Stimulated activated CD8-positive, alpha-beta memory T cell treated with anti-CD3 and anti-CD28 coated beads, Interleukin-7, amount 100 ng/mL, for 4 hours (primary cell): ENCODE measurements at places on chromosomes 7 and 10.

GRCh38 chr10:132303361-132304115 is 4.2 kb downstream of the STK32C start:
- DNase-seq: no peak

GRCh38 chr7:129739427-129739826 is 127.9 kb downstream of the NRF1 start:
- no peak for DNase-seq

DNA sequence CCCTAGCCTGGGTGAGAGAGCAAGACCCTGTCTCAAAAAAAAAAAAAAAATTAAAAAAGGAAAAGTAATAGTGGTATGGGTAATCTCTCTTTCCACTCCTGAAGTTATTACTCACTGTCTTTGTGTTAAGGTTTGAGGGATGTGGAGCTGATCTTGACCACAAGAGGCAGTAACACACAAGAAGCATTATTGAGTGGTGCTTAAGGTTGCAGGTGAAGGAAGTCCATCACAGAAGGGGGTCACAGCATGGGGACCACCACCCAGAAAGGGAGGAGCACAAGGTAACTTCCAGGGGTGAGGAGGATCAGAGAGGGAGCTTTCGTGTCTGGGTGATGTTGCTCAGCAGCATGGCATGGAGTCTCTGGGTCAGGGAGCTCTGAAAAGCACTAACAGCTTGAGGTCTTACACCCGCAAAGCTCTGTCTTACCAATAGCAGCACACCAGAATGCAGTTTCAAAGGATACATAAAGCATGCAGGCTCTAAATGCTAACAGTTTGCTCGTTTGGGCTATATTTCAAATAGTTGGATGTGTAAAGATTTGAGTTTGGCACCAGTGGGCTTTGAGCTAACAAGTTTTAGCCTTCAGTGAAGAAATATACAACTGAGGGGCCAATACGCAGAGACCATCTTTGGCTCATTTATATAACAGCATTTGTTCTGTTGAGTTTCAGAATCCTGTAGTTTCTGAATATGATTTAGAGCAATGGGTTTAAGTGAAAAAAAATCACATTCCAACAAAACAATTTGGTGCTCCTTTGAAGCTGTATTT is 100.4 kb upstream of the DNAJC1 start:
- DNase-seq: no peak

GRCh38 chr7:74441801-74442200 is 11.9 kb upstream of the GTF2IRD1 start:
- DNase-seq: no peak

DNA sequence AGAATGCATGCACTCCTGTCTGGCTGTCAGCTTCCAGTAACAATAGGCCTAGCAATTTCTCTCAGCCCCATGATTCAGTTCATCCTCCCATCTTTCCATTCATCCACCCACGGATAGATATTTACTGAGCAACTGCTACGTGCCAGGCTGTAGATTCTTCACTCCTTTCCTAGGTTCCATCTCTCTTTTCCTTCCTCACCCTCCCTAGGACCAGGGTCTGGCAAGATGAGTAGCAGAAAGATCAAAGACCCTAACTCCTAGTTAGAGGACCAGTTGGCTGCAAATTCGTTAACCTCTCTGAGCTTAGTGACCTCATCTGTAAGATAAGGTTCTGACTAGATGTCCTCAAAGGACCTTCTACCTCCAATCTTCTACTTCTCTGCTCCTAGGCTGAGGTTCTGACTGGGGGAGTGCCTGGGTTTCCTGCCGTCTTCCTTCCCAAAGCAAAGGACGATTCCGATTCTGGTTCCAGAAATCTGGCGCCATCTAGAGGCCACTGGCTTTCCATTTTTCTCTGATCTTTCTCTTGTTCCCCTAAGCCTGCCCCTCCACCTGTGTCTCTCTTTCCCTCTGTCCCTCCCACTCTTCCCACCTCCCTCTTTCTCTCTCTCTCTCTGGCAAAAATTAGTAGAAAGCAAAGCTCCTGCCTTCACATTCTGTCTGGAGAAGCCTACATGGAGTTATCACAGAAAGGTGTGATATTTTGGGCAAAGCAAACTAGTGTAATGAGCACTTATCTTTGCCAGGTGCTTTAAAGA is 26.2 kb downstream of the TBATA start:
- peak; percentile 42 for DNase-seq

- no peak for DNase-seq
Measured at GRCh38 chr10:72445851-72446250, 91.1 kb upstream of the DNAJB12 start.

GRCh38 chr7:105402221-105403095 is 13.7 kb upstream of the SRPK2 start:
- no peak for DNase-seq

DNA sequence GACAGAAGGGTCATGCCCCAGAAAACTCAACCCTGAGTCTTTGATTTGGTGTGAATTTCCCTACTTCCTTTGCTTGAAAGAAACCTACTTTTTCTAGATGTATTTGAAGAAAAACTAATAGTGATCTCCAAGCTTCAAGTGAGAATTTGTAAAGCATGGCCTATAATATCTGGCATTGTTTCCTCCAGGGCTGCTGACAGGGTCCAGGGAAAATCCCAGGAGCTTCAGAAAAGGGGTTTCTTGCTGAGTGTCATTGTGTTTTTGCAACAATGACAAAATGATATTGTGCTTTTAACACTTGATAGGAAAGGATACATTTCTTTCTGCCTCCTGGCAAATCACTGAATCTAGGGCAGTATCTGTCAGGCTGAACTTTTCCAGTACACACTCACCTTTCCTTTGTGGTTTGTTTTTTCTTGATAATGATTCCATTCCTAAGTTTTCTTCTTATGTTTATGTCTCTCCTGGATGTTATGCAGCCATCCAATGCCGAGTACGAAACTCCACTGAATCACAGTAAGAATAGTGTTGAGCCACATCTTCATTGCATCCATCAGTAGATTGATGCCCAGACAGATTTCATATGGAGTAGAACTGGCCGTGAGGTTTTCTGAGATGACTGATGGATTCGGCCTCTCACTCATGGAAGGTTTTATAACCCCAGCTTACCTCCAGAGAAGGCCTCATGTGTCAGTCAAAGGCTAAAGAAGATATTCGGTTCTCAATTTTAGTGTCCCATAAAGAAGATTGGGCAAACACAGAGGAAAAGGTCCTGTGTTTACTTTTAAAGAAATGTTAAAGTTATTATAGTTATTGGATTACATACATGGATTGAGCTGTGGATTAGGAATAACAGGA is 76.9 kb upstream of the STEAP1B start:
- DNase-seq: no peak

GRCh38 chr10:5404208-5405041 is at the start of gene TUBAL3:
TUBAL3 (minus strand) TSS chr10:5404828; CDS start chr10:5404792, 36 bp downstream.
- no peak for DNase-seq
